Esophagus squamous epithelium (tissue), 5 donors: ENCODE measurements at places on chromosomes 5 and 9. TPM values are rescaled to one million over a fixed set of nuclear protein-coding genes. Genes with fewer than 3 reads are reported as not detected.

SLC46A2 gene
- 0.57 TPM for total RNA-seq

- no peak for DNase-seq
- H3K4me3 ChIP-seq, result no peak overlapping the region
- peaks cover 7% of the 10 kb centered on the region for H3K4me1 ChIP-seq
- peaks cover 24% of the 10 kb centered on the region for H3K27me3 ChIP-seq
- no peaks in the 10 kb centered on the region for H3K36me3 ChIP-seq
Observed at GRCh38 chr9:94603259-94604160, 9.9 kb upstream of the FBP2 start.

DNA sequence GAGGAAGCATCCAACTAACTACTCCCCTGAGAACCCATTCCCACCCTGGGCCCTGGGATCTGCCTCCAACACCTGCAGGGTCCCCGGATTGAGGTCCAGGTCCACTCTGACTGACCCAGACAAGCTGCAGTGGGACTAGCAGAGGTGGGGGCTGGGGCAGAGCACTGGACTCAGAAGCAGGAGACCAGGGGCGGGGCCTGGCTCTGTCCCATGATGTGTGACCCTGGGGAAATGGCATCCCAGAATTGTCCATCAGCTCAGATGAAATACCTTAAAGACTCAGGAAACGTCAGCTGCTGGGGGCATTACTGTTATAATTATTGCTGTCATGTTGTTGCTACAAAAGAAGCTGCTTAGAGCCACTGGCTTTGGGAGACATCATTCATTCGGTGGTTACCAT is 202.4 kb downstream of the C9orf50 start:
- H3K27me3 ChIP-seq, result no peaks in the 10 kb centered on the region
- H3K36me3 ChIP-seq, result no peaks in the 10 kb centered on the region
- no peak overlapping the region for H3K27ac ChIP-seq
- no peak overlapping the region for H3K4me3 ChIP-seq

DNA sequence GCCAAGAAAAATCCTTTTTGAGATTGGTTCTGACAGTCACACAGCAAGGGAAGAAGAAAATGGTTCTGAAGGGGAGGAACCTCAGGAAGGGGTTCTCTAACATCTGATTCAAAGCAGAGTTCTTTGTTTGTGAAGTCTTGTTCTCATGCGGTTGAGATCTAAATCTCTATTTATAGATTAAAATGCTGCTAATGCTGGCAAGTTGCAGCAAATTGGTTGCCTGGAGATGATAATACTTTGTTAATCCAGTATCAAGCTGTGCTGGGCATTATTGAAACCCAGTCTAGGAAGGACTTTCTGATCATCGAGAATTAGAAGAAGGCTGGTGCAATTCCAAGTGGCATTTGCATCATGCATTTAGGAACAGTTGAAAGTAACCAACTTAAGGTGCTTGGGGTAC is 34.0 kb upstream of the SLC28A3 start:
- H3K36me3 ChIP-seq, result no peaks in the 10 kb centered on the region
- DNase-seq, result no peak
- no peak overlapping the region for H3K27ac ChIP-seq
- H3K27me3 ChIP-seq, result no peaks in the 10 kb centered on the region

DBH gene
- not detected for total RNA-seq

PCDHGA2 gene
- 0.26 TPM for total RNA-seq

ZBTB34 gene
- 5.1 TPM for total RNA-seq

ZNF483 gene
- 1.2 TPM for total RNA-seq

TNFSF8 gene
- 0.21 TPM for total RNA-seq

GRCh38 chr5:150499437-150499956 is 8.4 kb upstream of the NDST1 start:
- no peak for DNase-seq
- H3K27me3 ChIP-seq, result no peaks in the 10 kb centered on the region
- no peaks in the 10 kb centered on the region for H3K36me3 ChIP-seq
- no peak overlapping the region for H3K4me3 ChIP-seq

DNA sequence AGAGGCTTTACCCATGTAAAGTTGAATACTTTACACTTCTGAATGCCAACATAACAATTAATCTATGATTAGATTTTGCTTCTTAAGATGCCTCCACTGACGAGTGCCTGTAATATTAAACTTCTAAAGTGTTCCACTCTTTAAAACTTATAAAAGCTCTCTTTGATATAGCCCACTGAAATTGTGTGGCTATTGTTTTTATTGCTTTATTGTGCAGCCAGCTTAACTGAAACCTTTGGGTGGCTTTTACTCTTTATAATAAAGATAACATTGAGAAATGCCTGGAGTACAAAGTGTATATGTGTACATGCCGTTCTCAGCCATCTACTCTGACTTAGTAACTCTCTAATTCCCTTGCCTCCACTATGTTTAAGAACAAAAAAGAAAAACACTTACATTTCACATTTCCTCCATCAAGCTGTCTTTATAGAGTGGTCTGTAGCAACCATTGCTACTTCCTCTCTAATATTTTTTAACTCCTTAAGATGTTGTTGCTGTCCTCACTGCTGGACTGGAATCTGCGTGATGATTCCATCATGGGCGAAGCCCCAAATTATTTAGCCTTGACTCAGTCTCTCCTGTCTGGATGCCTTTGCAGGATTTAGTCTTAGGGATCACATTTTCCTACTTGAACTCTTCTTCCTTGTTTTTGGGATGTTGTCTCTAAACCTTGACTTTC is 9.1 kb downstream of the PIK3R1 start:
- H3K4me1 ChIP-seq, result peaks cover 84% of the 10 kb centered on the region
- no peaks in the 10 kb centered on the region for H3K27me3 ChIP-seq
- DNase-seq, result no peak
- peaks cover 10% of the 10 kb centered on the region for H3K36me3 ChIP-seq
- no peak overlapping the region for H3K4me3 ChIP-seq

- H3K27ac ChIP-seq, result no peak overlapping the region
- no peaks in the 10 kb centered on the region for H3K36me3 ChIP-seq
- H3K4me3 ChIP-seq, result no peak overlapping the region
- no peaks in the 10 kb centered on the region for H3K27me3 ChIP-seq
- H3K4me1 ChIP-seq, result no peaks in the 10 kb centered on the region
Observed at GRCh38 chr9:71629578-71630215, 138.6 kb downstream of the CEMIP2 start.

- peaks cover 11% of the 10 kb centered on the region for H3K36me3 ChIP-seq
- no peak for DNase-seq
- H3K27ac ChIP-seq, result peak overlapping the region; percentile 89
- no peaks in the 10 kb centered on the region for H3K27me3 ChIP-seq
- H3K4me1 ChIP-seq, result peaks cover 4% of the 10 kb centered on the region
- peak overlapping the region; percentile 99 for H3K4me3 ChIP-seq
Observed at GRCh38 chr5:82278711-82279370, 687 bp upstream of the RPS23 start.

FOXD4L6 gene
- total RNA-seq, result not detected

TMOD1 gene
- 1.2 TPM for total RNA-seq

DNA sequence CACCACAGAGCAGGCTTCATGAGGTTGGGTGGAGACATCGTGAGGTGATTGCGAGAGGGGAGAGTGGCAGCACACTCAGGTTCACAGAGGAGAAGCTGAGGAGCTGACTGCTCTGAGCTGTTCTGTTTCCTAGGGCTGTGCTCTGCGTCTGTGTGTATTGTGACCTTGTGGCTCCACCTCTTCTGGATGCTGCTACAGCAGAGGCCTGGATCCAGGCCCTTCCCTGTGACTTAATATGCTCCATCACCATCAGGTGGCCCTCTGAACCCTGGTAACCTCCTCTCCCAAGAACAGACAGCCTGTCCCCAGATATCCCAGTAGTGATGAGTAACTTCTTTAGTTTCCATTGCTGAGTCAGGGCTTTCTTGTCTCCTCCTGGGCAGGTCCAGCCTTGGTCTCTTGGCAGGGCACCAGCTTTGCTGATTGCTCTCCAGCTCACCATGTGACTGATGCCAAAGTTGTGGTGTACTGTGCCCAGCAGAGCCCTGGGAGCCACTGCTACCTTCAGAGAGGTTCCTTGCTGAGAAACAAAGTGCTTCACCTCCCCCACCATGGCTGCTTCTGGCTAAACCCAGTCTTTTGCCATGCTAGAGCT is 212.8 kb upstream of the CHD1 start:
- no peaks in the 10 kb centered on the region for H3K27me3 ChIP-seq
- H3K36me3 ChIP-seq, result no peaks in the 10 kb centered on the region
- no peaks in the 10 kb centered on the region for H3K4me1 ChIP-seq
- no peak for DNase-seq
- H3K27ac ChIP-seq, result no peak overlapping the region

- H3K4me1 ChIP-seq, result no peaks in the 10 kb centered on the region
- H3K4me3 ChIP-seq, result no peak overlapping the region
- no peak overlapping the region for H3K27ac ChIP-seq
- no peak for DNase-seq
- H3K27me3 ChIP-seq, result peaks cover 5% of the 10 kb centered on the region
- H3K36me3 ChIP-seq, result no peaks in the 10 kb centered on the region
Observed at GRCh38 chr5:31806561-31806960, 167.6 kb downstream of the PDZD2 start.

- H3K27ac ChIP-seq, result no peak overlapping the region
- H3K27me3 ChIP-seq, result no peaks in the 10 kb centered on the region
- H3K4me3 ChIP-seq, result no peak overlapping the region
- no peaks in the 10 kb centered on the region for H3K4me1 ChIP-seq
Observed at GRCh38 chr9:108911820-108912219, 22.1 kb downstream of the ELP1 start.

DNA sequence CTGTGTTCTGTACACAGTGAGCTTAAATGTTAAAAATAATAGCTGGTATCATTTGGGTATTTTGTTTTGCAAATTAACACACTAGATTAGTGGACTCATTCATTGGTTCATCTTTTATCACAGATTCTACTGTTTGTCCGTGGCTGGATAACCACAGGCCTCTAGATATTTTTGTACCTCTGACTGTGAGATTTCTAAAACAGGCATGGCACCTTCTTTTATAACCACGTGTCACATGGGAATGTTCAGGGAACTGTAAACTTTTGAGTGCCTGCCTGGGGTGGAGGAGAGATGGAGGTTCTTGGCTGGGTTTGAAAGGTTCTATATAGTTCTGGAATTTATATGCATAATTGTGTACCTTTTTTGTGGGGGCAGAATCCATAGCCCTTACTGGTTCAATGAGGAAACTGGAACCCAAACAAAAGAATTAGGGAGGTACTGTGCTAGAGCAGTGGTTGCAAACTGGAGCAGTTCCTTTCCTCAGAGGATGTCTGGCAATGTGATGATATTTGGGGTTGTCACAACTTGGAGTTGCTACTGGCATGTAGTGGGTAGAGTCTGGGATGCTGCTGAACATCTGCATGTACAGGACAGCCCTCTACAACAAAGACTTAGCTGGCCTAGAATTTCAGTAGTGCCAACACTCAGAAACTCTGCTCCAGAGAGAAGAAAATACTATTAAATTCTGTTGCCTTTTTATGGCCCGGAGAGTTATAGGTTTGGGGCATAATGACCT is 16.9 kb downstream of the TLE4 start:
- no peak overlapping the region for H3K4me3 ChIP-seq
- no peaks in the 10 kb centered on the region for H3K27me3 ChIP-seq
- no peak overlapping the region for H3K27ac ChIP-seq
- no peaks in the 10 kb centered on the region for H3K4me1 ChIP-seq
- H3K36me3 ChIP-seq, result no peaks in the 10 kb centered on the region

- no peaks in the 10 kb centered on the region for H3K36me3 ChIP-seq
- no peaks in the 10 kb centered on the region for H3K27me3 ChIP-seq
- DNase-seq, result no peak
- no peak overlapping the region for H3K4me3 ChIP-seq
Observed at GRCh38 chr5:109697339-109697738, 7.6 kb downstream of the MAN2A1 start.

TSSK1B gene
- total RNA-seq, result 0.15 TPM

NR2F1 gene
- total RNA-seq, result 26.3 TPM

DNA sequence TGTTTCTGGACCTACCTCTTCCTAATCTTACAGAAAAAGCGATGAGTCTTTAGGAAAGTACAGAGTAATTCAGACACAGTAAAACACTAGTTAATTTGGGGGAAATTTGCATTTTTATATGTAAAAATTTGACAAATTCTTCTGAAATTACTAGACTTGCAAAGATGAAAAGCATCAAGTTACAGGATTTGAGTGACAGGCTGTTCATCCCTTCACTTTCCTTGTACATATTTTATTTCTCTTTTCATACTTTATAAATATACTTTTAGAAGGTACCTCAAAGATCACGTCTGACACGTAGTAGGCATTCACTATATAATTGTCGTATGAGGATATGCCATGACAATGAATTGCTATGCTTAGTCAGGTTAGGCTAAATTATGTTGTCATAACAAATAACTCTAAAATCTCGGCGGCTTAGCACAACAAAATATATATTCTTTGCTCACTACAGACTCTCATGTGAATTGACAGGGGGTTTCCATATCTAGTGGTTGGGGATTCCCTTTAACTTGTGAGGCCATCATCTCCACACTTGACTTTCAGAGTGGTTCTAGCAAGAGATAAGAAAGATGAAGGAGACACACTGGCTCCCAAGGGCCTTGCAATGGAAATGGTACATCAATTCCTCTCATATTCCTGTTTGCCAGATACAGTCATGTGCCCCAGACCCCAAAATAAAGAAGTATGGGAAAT is 154.1 kb upstream of the TUT7 start:
- no peaks in the 10 kb centered on the region for H3K36me3 ChIP-seq
- no peaks in the 10 kb centered on the region for H3K4me1 ChIP-seq
- H3K27me3 ChIP-seq, result no peaks in the 10 kb centered on the region

GRCh38 chr5:139058121-139058520 is 140.0 kb downstream of the SIL1 start:
- H3K4me3 ChIP-seq, result no peak overlapping the region
- no peak overlapping the region for H3K27ac ChIP-seq

DNA sequence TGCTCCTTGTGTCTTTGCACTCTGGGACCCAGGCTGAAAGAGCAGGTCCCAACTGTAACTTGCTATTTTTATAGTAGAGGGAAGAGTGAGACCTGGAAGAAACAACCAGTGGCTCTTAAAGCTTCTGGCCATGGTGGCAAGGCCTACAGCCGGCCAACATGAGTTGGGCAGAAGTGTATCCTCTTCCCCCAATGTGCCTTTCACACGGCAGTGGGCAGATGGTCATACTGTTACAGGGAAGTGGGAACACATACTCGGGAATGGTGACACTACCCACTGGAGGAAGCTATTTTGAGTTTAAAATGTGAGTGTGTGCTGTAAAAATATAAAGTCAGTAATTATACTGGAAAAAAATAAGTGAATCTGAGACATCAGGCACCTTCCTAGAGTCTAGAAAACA is 116.0 kb downstream of the MVB12B start:
- H3K27me3 ChIP-seq, result no peaks in the 10 kb centered on the region
- H3K36me3 ChIP-seq, result no peaks in the 10 kb centered on the region
- H3K4me3 ChIP-seq, result no peak overlapping the region
- no peak for DNase-seq
- H3K27ac ChIP-seq, result no peak overlapping the region

- H3K4me1 ChIP-seq, result peaks cover 8% of the 10 kb centered on the region
- H3K36me3 ChIP-seq, result no peaks in the 10 kb centered on the region
- H3K27me3 ChIP-seq, result no peaks in the 10 kb centered on the region
- H3K27ac ChIP-seq, result peak overlapping the region; percentile 2
Observed at GRCh38 chr5:123753937-123754891, 242.2 kb downstream of the CSNK1G3 start.

C1QTNF3 gene
- 1.3 TPM for total RNA-seq

DNA sequence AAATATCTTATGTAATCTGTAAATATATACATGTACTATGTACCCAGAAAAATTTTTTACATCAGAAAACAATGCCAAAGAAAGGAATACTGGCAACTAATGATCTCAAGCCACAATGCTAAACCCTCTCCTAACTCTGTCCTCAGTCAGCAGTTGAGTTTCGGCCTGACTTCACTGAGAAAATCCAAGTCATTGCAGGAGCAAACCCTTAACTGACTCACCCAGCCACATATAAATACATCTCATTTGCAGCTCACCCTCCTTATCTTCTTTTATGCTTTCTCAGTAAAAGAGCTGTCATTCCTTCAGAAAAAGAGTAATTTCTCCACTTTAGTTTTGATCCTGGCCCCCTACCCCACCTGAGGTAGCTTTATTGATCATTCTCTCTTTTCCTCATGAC is 46.1 kb upstream of the TMED7 start:
- H3K4me3 ChIP-seq, result no peak overlapping the region
- H3K36me3 ChIP-seq, result no peaks in the 10 kb centered on the region
- no peak overlapping the region for H3K27ac ChIP-seq
